Coronary artery (tissue), 2 donors: ENCODE measurements at places on chromosomes 12 and 14.

DNA sequence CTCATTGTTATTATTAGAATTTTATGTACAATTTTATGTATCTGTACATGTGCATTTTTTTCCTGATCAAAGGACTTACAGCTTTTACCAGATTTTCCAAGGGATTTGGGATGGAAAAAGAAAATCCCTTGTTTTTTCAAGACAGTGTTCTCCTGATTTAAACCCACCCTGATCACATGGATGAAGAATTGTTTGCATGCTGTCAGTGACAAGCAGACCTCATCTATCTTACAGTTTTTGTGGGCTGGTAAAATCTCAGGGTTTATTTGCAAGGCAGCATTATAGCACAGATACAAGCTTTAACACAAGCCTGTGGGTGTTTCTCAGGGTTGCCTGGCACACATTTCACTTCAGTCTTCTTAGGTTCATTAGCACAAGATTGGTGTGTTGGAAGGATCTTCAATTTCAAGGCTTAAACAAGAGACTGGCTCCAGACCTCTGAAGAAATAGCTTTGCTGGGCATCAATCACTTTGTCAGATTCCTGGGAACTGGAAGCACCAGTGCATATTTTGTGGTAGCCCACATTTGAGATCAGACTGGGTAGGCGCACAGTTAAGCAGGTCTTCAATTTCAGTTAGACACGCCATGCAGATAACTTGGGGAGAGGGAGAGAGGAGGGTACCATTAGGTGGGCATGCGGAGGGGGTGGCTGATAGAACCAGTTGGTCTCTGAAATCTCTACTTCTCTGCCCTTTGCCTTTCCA is 118.0 kb downstream of the TBX5 start:
- DNase-seq, result no peak

- no peak for DNase-seq
These were observed 6.7 kb downstream of the TAS2R43 start for GRCh38 chr12:11085419-11085818.

- no peak for DNase-seq
These were observed 2.9 kb downstream of the RBM23 start for GRCh38 chr14:22915886-22916521.

DNA sequence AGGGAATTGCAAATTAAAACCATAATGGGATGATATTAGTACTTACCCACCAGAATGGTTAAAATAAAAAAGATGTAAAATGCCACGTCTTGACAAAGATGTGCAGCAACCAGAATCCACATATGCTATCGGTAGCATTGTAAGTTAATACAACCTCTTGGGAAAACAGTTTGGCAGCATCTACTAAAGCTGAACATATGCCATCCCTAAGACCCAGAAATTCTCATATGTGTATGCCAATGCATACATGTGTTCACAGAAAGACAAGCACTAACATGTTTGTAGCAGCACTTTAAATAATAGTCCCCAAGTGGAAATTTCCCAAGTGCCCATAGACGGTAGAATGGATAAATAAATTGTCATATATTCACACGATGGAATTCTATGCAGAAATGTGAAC is 28.3 kb upstream of the SLC5A8 start:
- no peak for DNase-seq

DNA sequence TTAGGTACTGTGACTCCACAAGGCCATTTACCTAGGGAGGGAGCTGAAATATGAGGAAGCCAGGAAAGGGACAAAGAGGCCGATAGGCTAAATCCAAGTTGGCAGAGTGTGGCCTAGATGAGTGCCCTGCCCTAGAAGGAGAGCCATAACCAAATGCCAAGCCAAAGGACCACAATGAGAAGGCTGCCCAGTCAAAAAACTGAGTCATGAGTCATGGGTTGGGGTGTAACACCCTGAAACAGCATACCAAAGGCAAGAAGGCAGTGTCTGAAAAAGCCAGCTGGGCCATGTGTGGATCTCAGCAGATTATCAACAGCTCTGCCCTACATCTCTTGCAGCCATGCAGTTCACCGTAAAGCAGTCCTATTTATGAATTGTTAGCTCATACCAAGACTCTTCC is 171.7 kb downstream of the PHLDA1 start:
- DNase-seq, result no peak

GRCh38 chr12:19431407-19432308 is 7.6 kb upstream of the AEBP2 start:
- DNase-seq, result no peak

DNA sequence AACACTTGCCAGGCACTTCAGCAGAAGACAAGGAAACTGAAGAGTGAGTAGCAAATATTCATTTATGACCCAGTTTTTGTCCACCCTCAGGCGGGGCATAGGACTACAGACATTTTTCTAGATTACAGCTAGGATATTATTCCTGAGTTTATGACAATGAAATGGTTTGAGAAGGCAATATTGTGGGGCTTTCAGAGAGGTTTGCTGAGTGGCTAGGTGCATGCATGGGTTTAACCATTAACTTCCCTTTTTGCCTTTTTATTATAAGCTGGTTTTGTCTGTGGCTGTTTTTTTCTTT is 104.0 kb upstream of the BCAT1 start:
- DNase-seq, result no peak

DNA sequence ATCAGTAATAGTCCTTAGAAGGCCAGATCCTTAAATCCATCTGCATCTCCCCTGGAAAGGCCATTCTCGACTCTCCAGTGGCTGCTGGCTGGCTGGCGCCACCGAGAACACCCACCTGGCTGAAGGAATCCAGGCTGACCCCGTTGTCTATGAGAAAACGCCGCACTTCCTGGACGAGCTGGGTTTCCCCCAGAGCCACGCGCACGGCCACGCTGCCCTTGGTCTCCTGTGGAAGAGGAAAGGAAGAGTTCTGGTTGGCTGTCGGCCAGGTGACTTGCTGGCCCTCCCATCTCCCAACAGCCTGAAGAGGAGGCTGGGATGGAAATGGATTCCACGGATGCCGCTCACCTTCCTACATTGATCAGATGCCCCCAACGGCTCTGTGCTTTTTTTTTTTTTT is 23.9 kb downstream of the RBM19 start:
- DNase-seq, result no peak

GRCh38 chr12:125124320-125124966 is 59.2 kb downstream of the AACS start:
- no peak for DNase-seq

- peak; percentile 77 for DNase-seq
These were observed 17.4 kb upstream of the CHFR start for GRCh38 chr12:132904718-132905328.

GRCh38 chr14:89027097-89027740 is 202.8 kb downstream of the TTC8 start:
- no peak for DNase-seq

GRCh38 chr14:54584097-54584496 is 17.2 kb downstream of the SAMD4A start:
- DNase-seq, result no peak

DNA sequence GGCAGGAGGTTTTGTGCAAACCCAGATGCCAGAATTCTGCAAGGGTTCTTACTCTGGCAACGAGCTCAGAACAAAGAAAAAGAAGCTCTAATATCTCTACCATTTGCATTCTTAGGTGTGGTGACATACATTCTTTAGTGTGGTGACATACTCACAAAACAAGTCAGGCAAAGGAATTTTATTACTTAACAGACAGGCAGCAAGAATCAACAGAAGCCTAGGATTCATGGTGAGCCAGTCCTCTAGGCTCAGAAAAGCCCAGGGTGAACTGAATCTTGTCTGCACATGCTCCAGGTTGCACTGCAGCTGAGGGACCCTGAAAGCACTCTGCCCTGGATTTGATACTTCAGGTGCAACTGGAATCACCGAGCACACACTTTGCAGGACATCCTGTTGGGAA is 122.4 kb upstream of the PTPRQ start:
- no peak for DNase-seq

GRCh38 chr12:4213471-4213870 is 60.1 kb upstream of the CCND2 start:
- no peak for DNase-seq

DNA sequence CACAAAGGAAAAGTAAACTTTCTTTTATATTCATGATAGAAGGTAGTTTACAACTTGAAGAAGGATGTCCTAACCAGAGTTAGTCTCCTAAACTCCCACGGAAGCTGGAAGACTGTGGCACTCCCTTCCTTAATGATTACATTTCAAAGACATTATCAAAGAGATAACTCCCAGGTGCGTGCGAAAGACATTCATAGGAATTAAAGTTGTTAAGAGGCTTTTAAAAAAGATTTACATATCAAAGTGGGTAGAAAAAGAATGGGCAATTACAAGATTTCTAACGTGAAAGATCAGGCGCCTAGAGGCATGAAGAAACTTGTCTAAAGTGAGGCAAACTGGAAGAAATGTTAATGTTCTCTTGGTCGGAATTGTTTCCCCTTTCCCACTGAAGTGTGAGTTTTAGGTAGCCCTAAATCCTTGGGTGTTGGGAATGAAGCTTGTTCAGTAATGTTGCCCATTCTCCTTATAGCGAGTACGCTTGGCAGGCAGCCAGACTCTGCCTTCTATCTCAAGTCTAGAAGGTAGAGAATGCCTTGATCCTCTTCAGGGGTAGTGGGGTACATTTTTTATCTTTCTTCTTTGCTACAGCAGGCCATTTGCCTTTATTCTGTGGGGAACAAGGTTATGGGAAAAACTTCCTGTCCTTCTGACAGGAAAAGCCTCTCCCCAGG is 642.0 kb downstream of the SLC6A15 start:
- DNase-seq, result no peak

DNA sequence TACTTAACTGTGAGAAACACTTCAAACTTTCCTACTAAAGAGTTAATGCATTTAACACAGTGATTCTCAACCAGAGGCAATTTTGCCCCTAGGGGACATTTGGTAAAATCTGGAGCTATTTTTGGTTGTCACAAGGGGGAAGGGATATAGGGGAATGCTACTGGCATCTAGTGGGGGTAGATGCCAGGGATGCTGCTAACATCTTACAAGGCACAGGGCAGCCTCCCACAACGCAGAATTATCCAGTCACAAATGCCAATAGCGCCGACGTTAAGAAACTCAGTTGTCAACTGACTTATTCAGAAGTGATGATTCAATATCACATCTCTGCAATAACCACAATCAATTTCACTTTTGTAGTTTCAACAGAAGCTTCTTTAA is 2.0 kb downstream of the EEA1 start:
- DNase-seq, result no peak

GRCh38 chr12:22729957-22730443 is 105.0 kb downstream of the ETNK1 start:
- DNase-seq, result no peak

GRCh38 chr12:131128556-131128955 is 174.8 kb downstream of the ADGRD1 start:
- no peak for DNase-seq

DNA sequence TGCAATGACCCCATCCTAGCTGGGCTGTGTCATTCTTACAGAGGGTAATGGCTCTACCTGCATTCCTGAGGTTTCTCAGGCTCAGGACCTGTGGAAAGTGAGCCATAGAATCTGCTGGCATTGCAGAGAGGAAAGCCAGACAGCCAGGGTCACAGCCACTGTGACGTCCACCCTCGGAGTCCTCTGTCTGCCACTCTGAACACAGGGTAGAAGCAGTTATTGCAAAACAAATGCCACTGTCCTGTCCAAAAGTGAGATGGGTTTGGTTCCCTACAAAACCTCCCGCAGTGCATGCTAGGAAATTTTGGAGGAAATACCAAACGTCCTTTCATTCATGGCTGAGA is 37.8 kb downstream of the TNFAIP2 start:
- DNase-seq, result peak; percentile 35

DNA sequence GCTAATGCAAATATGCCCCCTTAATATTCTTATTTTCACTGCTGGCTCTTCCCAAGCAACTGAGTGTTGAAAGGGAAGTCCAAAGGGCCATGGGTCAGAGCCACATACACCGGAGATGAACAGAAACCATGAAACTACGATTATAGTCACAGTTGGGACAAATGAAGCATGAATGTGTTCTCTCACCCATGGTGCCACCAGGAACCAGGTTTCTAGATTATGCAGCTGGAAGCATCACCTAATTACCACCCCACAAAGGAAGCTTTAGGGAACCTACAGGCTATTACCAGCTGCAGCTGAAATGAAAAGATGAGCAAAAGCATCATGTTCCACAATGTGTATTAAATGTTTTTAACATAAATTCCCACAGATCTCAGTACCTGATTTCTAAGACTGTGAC is 15.4 kb downstream of the TMTC1 start:
- no peak for DNase-seq
